ENCODE measurements at places on chromosomes 3 and 15. TPM values are rescaled to one million over a fixed set of nuclear protein-coding genes. Genes with fewer than 3 reads are reported as not detected.

The CCR9 gene
- polyA plus RNA-seq = 1.0 TPM

The CKMT1B gene
- 15.3 TPM for polyA plus RNA-seq

The PLSCR5 gene
- polyA plus RNA-seq = 0.10 TPM

The TWF2 gene
- polyA plus RNA-seq = 19.9 TPM

The SENP7 gene
- 41.1 TPM for polyA plus RNA-seq

The KLHL6 gene
- polyA plus RNA-seq = 2.5 TPM

The GOLGA8S gene
- polyA plus RNA-seq = 0.24 TPM

The RAB7A gene
- polyA plus RNA-seq = 198 TPM

The NR1D2 gene
- polyA plus RNA-seq = 14.1 TPM

The TRH gene
- 0.16 TPM for polyA plus RNA-seq

The TRAK1 gene
- polyA plus RNA-seq = 36.2 TPM

The GRM2 gene
- polyA plus RNA-seq = 0.18 TPM

The KIF7 gene
- polyA plus RNA-seq = 3.7 TPM

The WWTR1 gene
- polyA plus RNA-seq = 29.2 TPM
